ENCODE measurements at places on chromosomes 1 and 21.

DNA sequence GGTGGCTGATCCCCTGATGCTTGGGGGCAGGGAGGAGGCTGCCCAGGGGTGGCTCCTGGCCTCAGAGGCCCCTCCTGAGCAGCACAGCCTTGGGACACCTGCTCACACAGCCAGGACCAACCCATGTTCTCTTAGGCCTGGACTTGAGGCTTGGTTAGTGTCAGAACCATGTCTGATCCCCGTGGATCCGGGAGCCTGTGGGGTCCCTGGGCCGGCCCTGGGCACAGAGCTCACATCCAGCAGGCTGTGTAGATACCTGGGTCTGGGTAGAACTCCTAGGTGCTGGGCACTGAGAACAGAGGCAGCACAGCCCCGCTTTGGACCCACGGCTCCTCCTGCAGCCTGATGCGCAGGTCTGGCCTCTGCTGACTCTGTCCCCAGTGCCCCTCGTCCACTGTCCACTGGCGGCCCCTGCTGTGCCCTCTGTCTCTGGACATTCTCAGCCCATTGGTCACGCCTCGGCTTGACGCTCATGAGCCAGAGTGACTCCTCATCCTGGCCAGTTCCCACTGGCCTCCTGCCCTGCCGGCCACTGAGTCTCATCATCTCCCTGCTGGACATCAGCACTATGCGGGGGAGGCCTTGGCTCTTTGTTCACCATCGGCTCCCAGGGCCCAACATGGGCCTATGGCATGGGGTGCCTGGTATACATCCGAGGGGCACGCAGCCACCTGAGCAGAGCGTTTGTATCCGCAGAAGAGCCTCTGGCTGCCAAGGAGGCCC, 70.2 kb downstream of the TRIM11 start:
- peak; percentile 69 for DNase-seq

DNA sequence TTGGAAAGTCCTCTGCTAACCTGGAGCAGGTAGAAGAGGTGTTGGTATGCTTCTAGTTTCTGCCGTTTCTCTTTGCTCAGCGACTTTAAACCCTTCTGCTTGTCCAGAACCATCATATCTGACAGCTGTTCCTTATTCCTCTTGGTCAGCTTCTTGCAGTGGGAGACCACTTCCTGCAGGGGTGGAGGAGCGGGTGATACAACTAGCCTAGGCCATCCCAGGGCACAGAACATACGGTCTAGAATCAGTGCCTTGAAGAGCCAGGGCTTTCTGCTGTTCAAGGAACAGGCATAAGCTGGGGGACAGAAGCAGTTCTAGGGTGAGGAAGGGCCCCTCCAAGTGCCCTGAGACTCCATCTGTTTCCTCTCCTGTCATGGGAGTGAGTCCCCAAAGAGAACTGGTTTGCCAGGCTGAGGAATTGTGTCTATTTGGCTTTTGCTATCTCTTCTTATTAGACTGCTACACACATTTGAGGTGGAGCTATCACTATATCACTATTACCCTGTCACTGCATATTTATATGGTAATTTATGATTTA, 32.5 kb downstream of the IQGAP3 start:
- DNase-seq = no peak

GRCh38 chr1:38833146-38833545, 26.4 kb downstream of the RRAGC start:
- DNase-seq = no peak

DNA sequence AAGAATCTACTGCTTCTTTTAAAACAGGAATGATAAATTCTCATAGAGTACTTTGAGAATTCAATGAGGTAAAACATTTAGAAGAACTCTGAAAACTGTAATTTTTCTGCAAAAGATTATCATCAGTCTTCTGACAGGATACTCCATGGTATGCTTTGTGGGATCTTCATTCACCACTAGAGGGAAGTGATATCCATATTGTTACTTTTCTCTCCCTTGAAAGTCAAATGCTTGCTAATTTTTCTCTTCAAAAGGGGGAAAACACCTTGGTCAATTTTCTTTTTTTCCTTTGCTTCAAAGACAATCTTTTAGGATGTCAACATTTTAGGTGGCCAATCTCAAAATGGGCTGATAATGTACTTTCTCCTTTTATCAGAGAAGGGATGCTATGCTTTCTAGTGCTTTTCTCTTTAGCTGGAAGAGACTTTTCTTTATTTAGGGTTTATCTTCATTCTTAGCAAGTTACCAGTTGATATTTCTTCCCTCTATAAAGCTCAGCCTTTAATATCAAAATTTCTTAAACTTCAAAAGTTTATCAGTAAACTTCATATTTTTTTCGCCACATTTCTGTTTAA, 95.5 kb downstream of the NEGR1 start:
- DNase-seq = no peak

- DNase-seq = no peak
These were observed 32.8 kb upstream of the AJAP1 start for GRCh38 chr1:4621646-4622045.

GRCh38 chr1:186960861-186961260, 132.1 kb downstream of the PLA2G4A start:
- DNase-seq = no peak

DNA sequence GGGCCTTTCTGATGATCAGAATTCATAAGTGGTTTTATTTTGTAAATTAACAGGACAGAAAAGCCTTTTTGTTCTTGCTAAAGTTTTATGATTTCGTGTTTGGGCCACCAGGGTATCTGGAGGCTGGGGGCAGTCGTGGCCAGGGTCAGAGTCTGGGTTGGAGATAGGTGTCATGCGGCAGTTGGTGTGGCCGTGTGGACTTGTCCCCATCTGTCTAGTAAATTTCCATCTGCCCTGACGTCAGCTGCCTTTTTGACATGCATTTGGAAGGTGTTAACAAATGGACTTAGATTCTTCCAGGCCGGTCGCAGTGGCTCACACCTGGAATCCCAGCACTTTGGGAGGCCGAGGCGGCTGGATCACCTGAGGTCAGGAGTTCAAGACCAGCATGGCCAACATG, 56.8 kb downstream of the SKI start:
- DNase-seq = peak; percentile 30

- no peak for DNase-seq
These were observed 46.5 kb downstream of the CYP2J2 start for GRCh38 chr1:59879996-59880505.

- DNase-seq = no peak
These were observed 44.4 kb downstream of the SH3GLB1 start for GRCh38 chr1:86748622-86749373.

DNA sequence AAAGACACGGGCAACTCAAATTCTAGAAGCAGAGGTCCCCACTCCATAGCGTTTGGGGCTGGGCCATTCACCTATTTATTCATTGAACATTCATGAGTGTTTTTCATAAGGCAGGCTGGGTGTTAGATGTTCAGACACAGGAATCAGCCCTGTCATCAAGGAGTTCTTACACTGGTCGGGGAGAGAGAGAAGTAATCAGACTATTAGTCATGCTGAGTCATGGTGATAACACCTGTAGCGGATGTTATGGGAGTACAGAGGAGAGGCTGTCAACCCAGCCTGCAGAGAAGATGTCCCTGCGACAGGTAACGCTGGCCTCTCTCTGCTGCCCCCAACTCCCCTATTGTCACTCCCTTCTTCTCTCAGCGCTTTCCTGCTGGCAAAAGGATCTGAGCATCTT, 17.2 kb downstream of the LY9 start:
- DNase-seq = no peak

DNA sequence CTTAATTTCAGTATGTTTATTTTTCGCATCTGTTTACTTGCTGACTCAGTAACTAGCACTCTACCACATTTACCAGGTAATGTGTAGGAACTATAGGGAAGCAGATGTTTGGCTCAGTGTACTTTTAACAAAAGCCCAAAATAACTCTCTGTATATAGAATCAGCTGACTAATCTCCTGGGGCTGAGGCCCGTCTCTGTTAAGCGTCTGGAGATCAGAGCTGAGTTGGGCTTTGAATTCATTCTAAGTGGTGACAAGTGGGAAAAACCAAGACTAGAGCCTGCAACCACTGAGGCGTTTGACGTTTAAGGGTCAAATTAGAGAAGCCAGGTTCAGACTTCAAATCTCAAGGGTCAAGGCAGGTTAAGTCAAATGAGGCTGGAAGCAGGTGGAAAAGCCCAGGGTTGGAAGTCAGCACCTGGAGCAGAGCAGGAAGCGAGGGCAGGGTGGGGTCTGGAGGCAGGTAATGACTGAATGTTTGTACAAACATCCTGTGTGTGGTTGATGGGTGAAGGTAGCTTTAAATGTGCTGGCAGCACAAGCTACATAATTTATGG, 56.8 kb upstream of the LYST start:
- DNase-seq = no peak

DNA sequence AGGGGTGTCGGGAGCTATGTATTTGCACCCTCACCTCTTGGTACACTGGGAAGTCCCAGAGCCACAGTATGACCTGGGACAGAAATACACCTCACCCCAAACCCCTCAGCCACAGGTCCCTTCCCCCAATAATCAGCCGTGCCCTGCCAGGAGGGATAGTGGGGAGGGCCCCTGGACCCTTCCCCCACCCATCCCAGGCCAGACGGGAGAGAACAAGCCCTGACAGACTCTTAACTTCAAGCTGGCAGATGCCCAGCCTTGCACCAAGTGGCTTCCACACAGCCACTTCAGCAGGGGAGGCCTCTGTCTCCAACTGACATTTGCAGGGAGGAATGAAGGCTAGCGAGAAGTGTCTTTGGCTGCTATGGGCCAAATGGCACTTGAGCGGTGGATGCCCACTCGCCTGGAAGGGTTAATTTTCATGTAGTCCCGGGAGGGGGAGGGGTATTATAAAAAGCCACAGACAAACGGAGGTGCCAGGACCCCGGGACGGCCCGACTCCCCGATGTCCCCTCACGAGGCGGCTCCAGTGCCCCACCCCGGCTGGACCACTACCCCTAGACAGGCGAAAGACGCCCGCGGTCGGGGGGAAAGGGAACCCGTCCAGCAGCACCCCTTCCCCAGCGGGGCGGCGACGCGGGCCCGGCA, 495 bp downstream of the SYNC start:
- DNase-seq = peak; percentile 38

DNA sequence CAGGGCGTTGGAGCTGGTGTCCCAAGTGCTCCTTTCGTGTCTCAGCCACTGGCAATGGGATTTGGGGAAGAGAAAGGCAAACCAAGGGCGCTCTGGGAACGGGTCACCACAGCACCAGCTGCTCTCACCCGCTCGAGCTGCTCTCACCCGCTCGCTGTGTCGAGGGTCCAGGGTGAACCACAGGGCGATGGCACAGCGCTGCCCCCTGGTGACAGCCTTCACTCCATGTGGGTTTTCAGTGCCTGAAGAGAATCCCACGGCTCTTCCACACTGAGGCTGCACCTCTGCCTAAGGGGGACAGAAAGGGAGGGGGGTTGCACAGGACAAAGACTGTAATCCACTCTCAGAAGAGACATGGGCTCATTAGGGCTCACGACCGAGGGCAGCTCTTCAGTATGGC, 7.1 kb upstream of the CLDN19 start:
- peak; percentile 72 for DNase-seq

- DNase-seq = no peak
These were observed 231.5 kb upstream of the SNX7 start for GRCh38 chr1:98429965-98430443.

GRCh38 chr1:180542838-180543145, 16.0 kb upstream of the OVAAL start:
- DNase-seq = no peak

DNA sequence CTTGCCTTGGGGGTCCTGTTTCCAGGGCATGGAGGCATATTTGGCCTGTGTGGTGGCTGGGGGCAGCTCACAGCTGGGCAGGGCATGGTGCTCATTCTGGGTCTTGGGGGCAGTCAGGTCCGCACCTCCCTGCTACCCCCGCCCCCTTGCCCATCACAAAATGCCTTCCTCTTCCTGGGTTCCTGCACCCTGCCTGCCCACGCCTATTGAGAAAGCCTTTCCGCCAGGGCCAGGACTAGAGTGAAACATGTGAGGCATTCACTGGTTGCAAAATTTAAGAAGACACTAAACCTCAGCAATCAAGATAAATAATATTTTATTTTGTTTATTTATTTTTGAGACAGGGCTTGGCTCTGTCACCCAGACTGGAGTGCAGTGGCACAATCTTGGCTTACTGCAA, 19.7 kb downstream of the PTAFR start:
- no peak for DNase-seq

- peak; percentile 47 for DNase-seq
These were observed at the start of gene RPS6KA1 for GRCh38 chr1:26529655-26530409. Gene RPS6KA1 (plus strand): TSS chr1:26529761. CDS start chr1:26529921, 160 bp downstream.

DNA sequence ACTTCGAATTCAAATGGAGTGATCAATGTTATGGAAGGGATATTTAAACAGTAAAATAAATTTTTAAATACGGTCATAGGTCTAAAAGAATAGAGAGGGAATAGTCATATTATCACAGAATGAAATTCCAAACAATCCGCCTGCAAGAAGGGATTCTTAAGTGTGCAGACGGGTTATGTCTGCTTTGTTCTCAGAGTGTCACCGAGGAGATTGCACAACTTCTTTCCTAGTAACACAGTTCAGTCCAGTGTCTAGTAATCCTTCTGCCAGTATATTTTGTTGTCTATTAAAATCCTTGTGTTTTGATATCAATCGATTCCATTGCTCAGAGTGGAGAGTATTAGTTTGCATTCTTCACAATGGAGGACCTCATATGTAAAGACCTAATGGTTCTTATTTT, 48.4 kb downstream of the LRRC53 start:
- no peak for DNase-seq

GRCh38 chr1:56978819-56979218, 13.0 kb upstream of the C8B start:
- no peak for DNase-seq

DNA sequence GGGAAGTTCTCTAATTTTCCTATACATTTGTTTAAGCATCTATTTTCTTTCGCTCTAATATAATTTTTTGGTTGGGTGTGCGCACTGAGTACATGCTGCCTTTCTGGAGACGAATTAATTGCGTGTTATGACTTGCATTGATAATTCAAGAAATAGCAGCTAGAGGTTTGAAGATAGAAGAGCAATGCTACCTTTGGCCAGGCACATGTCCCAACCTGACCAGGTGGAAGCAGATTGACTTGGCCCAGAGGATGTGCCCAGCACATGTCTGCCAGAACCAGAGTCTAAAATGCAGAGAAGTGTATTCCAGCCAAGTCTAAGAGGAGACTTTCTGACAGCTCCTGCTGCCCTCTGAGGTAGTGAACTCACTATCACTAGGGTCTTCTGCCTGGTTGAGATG, 114.3 kb downstream of the SLC35F3 start:
- DNase-seq = no peak

DNA sequence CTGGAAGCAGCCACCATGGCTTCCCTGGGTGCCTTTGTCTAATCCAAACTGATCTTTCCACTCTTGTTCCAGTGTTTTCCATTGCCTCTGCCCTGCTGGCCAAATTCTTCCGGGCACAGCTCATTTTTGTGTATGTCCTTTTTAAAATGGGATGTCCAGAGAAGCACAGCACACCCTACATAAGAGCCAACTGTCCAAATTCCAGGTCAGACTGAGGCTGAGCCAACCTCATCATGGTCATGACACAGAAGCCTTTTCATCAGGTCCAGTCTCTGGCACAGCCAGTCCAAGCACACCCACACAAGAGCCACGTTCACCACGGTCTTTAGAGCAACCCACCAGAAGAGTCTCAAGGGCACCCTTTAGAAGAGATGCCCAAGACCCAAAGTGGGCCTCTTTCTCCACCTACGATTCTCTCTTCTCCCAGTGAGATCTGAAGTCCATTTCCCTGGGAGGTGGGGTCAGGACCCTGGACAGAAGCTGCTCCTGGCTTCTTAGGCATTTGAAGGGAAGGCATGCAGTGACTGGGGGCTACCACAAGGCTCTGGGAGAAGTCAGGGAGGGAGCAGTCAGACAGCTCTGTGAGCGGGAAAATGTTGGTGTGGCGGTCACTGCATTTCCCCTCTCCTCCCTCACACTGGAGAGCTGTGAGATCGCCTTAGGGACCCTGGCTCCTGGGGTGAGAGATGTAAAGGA, 53.2 kb downstream of the SYT2 start:
- no peak for DNase-seq

Data from psoas muscle (tissue), 8 donors.